Kidney epithelial cell (primary cell): ENCODE measurements at places on chromosomes 2 and 18. TPM values are rescaled to one million over a fixed set of nuclear protein-coding genes. Genes with fewer than 3 reads are reported as not detected.

Gene KIAA2012
- total RNA-seq, result not detected in 2 replicates

- DNase-seq, result peak; percentile 89
These were observed 4.7 kb downstream of the EPG5 start for GRCh38 chr18:45962461-45962860.

DNA sequence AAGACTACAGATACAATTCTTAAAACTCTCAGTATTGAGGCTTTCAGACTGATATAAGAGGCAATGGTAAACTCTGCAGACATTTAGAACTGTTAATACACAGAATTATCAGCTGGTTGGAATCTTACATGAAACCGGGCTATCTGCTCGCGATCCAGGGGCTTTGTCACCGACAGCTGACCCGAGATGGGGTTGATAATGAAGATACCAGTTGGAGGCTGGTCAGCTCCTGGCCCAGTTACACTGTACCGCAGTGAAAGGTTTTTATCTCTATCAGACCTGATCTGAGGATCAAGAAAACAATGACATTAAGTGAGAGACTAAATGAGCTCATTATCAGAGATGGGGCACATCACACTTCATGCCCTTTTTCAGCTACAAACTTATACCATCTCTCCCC lies 167.3 kb downstream of the CDH2 start:
- no peak for DNase-seq

- no peak for DNase-seq
These were observed 39.8 kb upstream of the DDX18 start for GRCh38 chr2:117774716-117775115.

GRCh38 chr2:6082625-6083018 lies 390.4 kb downstream of the SOX11 start:
- DNase-seq, result no peak

Gene DSG3
- 0.14 and 0.67 TPM in 2 replicates for total RNA-seq

GRCh38 chr2:205998583-205998982 lies 87.4 kb downstream of the INO80D start:
- no peak for DNase-seq

Gene KLHL30
- total RNA-seq, result 1.2 and 2.4 TPM in 2 replicates

Gene SP100
- total RNA-seq, result 48.0 and 53.8 TPM in 2 replicates

DNA sequence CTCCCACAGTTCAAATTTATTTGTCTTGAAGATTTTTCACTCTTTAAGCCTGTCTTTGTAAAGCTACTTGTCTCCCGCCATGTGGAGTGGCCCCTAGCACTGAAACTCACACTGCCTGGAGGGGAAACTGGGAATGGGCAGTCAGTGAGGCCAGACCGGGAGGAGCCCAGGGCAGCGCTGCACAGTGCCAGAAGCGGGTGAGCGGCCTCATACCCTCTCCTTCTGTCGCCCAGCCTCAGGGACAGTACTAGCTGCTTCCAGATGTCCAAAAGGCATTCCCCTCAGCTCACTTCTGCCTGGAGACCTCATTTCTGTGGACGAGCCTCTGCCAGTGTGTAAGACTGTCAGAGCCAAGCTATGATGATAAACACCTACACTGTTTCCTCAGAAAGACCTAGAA lies 79.9 kb downstream of the SEPTIN10 start:
- no peak for DNase-seq

Gene RTKN
- total RNA-seq, result 88.4 and 103 TPM in 2 replicates

Gene MSH2
- 21.2 and 26.5 TPM in 2 replicates for total RNA-seq

Gene C2orf80
- total RNA-seq, result not detected in 2 replicates

- no peak for DNase-seq
These were observed 9.8 kb downstream of the NRP2 start for GRCh38 chr2:205692104-205692503.
